ENCODE measurements at places on chromosomes 5 and 9.

- DNase-seq = no peak
Measured at GRCh38 chr9:113482341-113482740, 18.8 kb downstream of the RGS3 start.

DNA sequence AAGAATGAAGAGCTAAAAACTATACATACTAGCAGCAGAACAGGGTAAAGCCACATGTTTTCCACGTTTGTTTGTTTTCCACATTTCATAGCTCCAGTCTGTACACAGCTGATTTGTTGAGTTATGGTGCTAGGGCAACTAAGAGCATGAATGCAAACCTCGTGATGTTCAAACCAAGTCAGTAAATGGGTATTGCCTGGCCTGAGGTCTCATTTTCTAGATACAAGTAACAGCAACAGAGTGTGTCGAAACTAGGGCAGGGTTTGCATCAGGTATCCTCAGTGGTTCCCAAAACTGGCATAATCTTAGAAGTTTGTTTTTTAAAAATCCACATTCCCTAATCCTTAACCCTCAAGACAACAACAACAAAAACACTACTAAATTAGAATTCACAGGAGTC, 89.3 kb downstream of the CEMIP2 start:
- DNase-seq = no peak

GRCh38 chr9:116075191-116075590, 78.4 kb upstream of the PAPPA start:
- DNase-seq = no peak

GRCh38 chr5:136629125-136629792, 263.9 kb upstream of the TRPC7 start:
- DNase-seq = no peak

GRCh38 chr9:111838439-111838838, 43.7 kb upstream of the SHOC1 start:
- DNase-seq = no peak
